Stimulated activated CD8-positive, alpha-beta memory T cell treated with anti-CD3 and anti-CD28 coated beads, Interleukin-2, amount 100 ng/mL, for 48 hours (primary cell): ENCODE measurements at places on chromosomes 5 and 9.

- no peak for DNase-seq
Measured at GRCh38 chr5:168578538-168579487, at the start of gene PANK3. TSS of gene PANK3 (minus strand) at chr5:168579368. CDS start at chr5:168579283, 85 bp downstream.

DNA sequence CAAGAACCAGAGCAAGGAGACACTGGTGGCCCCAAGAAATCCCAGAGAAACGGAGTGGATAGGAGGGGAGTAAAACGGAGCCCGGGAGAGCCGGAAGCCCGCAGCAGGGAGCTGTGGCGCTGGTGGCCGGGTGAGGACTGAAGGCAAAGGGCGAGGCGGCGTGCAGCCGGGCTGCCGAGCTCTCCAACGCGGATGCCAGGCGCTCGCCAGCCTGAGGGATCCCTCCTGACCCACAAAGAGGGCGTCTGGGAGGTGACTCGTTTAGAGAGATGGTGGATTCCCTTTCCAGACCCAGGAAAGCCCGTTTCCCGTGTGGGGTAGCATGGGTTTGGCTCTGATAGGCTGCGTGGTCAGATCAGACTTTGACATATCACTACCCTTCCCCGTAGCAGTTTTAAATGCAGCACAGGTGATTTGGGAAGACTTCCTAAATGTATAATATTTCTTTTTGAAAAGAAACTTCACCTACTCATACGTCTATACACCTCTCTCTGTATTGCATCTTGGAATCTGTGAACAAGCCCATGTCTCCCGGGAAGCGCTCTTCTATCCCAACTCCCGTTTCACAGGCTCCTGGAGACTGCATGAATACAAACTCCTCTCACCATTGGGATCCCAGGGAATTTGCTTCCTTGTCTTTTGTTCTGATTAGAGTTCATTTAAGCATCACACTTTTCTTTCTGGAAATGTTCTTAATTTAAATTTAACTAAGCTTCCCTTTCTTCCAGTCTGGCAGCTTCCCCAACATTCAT is 158.1 kb downstream of the C9orf152 start:
- DNase-seq: no peak

- no peak for DNase-seq
Measured at GRCh38 chr9:36174271-36174670, 5.1 kb downstream of the CCIN start.

- DNase-seq: no peak
Measured at GRCh38 chr9:36980148-36980974, 53.7 kb downstream of the PAX5 start.

- DNase-seq: peak; percentile 20
Measured at GRCh38 chr5:10595672-10596309, 31.9 kb downstream of the ANKRD33B start.

DNA sequence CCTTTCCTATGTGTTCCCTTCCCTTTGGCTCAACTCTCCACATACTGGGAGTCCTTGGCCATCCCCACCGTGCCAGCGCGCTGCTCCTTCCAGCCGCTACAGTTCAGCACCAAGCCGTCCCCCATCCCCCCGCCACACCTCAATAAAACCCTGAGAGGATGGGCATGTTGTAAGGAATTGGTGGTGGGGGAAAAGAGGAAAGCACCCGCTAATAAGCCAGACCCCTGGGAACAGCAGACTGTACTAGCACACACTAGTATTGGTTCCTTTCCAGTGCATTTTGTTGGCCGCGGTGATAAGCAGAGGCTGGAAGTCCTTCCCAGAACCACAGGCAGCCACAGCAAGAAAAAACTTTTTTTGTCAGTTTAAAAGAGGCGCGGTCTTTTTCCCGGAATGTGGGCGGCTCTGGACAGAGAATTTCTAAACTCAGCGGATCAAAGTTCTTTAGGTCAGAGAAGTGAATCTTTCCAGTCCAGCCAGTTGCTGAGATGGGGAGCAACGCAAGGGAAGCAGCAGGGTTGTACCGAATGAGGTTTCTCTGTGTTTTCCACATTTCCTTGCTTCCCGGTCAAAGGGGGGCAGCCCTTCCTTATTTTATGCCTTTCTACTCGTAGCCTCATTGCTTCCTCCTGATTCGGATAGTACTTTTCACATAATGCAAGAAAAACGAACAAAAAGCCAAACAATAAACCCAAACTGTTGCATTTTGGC is 2.1 kb downstream of the CHSY3 start:
- DNase-seq: no peak

- no peak for DNase-seq
Measured at GRCh38 chr9:130474106-130474505, 29.3 kb downstream of the ASS1 start.

GRCh38 chr9:119304555-119304954 is 64.7 kb downstream of the BRINP1 start:
- no peak for DNase-seq

- no peak for DNase-seq
Measured at GRCh38 chr5:132823481-132824050, 6.9 kb downstream of the SHROOM1 start.

- DNase-seq: no peak
Measured at GRCh38 chr5:170265522-170265921, 32.1 kb downstream of the LCP2 start.

DNA sequence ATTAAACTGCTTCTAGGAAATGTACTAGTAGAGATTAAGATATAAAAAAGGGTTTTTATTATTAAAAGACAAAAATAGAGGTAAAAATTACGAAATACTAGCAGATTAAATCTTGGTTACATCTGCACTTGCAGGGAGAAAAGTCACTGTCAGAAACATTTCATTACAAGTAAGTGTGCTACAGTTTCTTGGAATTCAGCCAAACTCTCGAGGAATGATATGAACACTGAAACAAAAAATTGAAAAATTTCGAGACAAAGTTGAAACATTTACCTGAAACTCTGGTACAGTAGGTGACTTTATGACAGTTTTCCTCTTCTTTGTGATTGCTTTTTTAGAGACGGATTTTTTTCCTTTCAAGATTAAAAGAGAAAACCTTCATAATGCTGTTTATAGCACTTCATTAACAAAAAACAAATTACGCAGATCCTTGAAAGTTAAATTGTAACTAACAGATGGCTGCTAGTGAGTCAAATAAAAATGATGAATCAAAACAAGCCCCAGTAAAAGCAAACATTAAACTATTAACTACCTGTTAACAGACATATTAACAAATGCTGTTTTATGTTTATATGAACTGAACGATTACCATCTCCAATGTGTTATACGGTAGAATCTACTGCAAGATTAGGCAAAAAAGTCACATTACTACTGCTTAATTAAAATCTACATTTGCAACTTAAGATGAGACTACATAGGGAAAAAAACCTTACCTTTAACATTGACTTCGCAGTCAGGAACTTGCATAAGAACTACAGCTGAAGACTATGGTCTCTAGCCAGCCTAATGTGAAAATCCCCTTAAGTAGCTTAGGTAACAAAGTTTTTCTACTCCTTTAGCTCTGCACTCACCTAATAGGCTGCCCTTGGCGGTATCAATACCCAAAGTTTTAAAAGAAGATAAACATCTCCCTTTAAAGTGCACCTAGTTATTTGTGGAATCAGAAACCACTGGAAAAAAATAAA is 61.4 kb downstream of the RANBP6 start:
- DNase-seq: no peak

GRCh38 chr5:79109527-79110492 is 1.8 kb upstream of the BHMT start:
- DNase-seq: peak; percentile 13

GRCh38 chr5:149310947-149311658 is 34.2 kb upstream of the GRPEL2 start:
- no peak for DNase-seq

- no peak for DNase-seq
Measured at GRCh38 chr5:172886974-172887501, 53.0 kb downstream of the ERGIC1 start.

DNA sequence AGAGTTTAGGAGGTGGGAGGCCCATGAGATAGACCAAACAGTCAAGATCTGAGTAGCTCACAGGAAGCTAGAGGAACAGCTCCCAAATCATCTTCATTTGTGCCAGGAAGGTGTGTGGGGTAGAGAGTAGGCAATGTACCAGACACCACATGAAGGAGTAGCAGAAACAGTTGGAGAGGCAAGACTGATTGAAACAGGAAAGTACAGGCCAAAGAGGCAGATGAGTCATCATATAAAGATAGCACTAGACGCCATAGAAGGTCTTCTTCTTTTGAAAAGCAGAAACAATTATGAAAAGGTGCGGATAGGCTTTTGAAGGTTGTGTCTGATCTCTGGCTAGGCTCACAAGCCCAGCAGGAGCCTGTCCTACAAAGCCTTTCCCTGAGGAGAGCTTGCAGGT is 62.7 kb upstream of the PALM2AKAP2 start:
- no peak for DNase-seq

- no peak for DNase-seq
Measured at GRCh38 chr9:96027251-96028131, 152.0 kb downstream of the ERCC6L2 start.

- DNase-seq: no peak
Measured at GRCh38 chr5:90055831-90056328, 353.7 kb downstream of the CETN3 start.

DNA sequence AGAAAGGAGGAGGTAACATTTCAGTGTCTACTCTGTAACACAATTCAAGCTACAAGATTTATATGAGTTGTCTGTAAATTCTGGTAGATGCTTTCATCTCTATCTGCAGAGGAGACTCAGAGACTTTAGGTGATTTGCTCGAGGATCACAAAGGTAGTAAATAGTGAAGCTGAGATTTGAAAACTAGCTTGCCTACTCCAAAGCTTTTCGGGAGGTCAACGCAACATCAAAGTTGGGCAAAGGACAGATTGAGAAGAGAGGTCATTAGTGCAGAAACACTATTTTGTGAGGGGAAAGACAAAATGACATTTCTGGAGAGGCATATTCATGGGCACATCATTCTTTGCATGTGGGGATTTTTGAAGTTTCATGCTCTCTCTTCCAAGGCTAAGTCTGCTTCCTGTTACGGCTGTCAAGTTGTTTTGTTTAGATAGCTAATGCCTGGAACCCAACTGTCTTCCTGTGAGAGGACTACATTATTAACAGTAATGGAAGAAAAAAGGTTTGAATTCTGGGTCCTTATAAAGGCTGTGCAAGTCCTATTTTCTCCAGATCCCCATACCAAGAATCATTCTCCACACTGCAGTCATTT is 413.5 kb upstream of the ZNF462 start:
- no peak for DNase-seq
